ENCODE measurements at places on chromosomes 6 and 20.

GRCh38 chr6:20693466-20694063, 159.3 kb downstream of the CDKAL1 start:
- DNase-seq = no peak

DNA sequence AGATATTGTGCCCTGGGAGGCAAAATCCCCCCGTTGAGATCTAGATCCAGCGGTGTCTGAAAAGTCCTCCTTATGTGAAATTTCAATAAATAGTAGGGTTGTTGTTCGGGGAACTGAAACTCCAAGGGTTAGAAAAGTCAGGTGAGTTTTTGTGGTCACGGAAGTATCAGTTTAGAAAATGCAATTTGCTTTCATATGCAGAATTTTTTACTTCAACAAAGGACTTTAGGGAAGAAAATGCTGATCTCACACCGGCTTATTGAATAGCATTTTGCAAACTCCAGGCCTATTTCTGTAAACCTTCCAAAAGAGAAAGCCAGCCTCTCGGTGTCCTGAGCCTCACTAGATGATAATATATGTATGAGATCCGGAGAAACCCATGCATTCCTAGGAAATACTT, 254.7 kb downstream of the TSHZ2 start:
- DNase-seq = no peak

GRCh38 chr6:11722220-11722619, 56.4 kb downstream of the ADTRP start:
- no peak for DNase-seq

GRCh38 chr20:45407067-45407745, 883 bp upstream of the DBNDD2 start:
- peak; percentile 20 for DNase-seq

Data from mucosa of gallbladder (tissue), 1 donor.